ENCODE measurements at places on chromosomes 7 and 10.

GRCh38 chr7:44922351-44922694, 37.0 kb upstream of the PURB start:
- no peak for DNase-seq

GRCh38 chr7:149500201-149500600, 2.6 kb upstream of the ZNF746 start:
- DNase-seq, result no peak

- no peak for DNase-seq
These were observed 441.2 kb downstream of the PLXDC2 start for GRCh38 chr10:20257422-20257821.

GRCh38 chr10:130994845-130995244, 316.7 kb downstream of the TCERG1L start:
- no peak for DNase-seq

DNA sequence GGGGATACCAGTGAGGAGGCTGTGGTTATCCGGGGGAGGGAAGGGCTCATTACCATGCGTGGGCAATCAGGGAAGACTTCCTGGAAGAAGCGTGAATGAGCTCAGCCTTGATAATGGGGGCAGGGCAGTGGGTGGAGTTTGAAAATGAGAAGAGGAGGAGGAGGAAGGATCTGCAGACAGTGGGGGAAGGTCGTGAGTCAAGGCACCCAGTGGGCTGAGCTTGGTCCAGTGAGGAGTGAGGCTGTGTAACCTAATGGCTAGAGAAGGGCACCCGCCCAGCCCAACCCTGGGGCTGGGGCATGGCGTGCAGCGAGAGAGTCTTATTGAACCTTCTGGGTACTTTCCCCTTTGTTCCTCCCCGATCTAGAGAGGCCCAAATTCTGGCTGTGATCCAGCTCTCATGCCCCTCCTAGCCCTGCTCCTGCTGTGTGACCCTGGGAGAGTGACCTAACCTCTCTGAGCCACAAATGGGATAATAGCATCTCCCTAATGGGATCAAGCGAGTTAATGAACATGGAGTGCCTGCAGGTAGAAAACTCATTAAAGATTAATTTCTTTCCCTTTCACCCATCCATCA, 31.5 kb downstream of the CLIP2 start:
- DNase-seq, result no peak

DNA sequence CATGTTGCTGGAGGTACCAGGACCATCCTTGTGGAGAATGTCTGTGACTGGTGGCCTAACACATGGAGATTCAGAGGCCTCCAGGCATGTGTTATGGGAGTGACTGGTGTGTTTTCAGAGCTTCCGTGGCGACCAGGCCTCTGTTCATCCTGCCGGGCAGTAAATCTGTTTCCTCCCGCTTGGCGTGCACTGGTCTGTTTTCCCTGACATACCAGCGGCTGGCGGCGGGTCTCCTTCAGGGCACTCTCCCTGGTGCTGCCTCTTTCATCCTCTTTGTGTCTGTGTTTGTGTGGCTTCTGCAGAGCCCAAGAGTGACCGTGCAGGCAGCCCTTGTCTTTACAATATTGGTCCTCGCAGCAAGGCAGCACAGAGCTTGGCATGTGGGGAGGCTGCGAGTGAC, 385.1 kb upstream of the MKI67 start:
- DNase-seq, result no peak

GRCh38 chr10:24541239-24541753, 182.4 kb downstream of the ARHGAP21 start:
- no peak for DNase-seq

GRCh38 chr7:38629651-38630510, 1.3 kb downstream of the AMPH start:
- no peak for DNase-seq

DNA sequence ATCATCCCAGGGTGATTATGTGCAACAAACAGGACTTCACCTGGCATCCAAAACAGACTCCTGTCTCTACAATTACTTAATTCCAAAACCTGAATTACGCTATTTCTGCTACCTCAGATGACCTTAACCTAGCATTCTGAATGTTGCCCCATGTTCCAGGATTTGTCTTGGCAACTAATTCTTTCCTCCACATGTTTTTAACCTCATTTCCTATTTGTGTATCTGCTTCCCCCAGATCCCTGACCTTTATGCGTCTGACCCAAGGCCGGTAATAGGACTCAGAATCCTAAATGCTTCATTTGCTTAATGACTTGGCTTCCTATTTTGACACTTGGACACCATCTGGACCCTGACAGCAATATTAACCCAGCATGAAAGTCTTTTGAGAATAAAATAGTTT, 8.7 kb upstream of the ING3 start:
- no peak for DNase-seq

DNA sequence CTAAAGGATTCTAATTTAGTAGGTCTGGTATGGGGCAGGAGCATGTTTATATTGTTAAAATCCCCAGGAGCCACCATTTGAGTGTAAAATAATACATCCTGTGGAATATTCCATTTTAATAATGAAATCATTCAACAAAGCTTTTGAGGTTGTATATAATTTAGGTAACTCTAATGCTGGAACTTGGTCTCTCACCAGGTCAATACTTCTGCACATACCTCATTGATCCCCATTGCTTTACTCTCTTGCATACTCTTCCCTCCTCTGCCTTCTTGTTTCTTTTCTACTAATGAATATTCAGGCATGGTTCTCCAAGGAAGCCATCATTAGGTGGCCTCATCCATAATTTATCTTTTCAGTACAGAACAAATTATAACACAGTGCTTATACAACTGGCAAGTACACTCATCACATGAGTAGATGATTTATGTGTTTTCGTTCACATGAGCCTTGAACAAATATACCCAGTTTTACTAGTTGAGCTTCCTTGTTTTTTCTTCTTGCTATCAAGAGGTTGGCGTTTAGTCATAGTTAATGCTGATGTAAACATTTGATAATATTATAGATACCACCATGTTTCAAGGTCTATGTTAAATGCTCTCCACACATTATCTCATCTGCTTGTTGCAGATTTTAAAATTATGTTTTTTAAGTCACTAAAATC, 7.2 kb downstream of the PALS2 start:
- DNase-seq, result no peak

DNA sequence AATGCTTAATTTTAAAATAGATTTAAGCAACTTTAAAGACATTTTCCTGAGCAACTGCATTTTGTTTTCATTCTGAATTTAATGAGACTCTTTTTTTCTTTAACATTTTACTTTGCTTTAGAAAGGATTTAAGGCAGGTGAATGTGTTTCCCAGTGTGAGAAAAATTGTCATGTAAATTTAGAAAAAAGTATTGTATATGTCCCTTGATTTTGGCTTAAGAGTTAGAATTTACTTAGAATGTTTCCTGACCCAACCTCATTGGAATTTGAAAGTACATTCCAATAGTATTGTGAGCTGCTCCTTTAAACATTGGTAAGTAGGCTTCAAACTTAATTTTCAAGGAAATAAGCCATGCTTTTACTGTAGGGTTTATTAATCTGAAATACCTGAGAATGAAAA, 110.2 kb downstream of the PTEN start:
- DNase-seq, result no peak

- no peak for DNase-seq
These were observed 320.5 kb downstream of the PTPRN2 start for GRCh38 chr7:158266817-158267741.

- DNase-seq, result peak; percentile 51
These were observed 268.4 kb downstream of the TCERG1L start for GRCh38 chr10:131043039-131043691.

DNA sequence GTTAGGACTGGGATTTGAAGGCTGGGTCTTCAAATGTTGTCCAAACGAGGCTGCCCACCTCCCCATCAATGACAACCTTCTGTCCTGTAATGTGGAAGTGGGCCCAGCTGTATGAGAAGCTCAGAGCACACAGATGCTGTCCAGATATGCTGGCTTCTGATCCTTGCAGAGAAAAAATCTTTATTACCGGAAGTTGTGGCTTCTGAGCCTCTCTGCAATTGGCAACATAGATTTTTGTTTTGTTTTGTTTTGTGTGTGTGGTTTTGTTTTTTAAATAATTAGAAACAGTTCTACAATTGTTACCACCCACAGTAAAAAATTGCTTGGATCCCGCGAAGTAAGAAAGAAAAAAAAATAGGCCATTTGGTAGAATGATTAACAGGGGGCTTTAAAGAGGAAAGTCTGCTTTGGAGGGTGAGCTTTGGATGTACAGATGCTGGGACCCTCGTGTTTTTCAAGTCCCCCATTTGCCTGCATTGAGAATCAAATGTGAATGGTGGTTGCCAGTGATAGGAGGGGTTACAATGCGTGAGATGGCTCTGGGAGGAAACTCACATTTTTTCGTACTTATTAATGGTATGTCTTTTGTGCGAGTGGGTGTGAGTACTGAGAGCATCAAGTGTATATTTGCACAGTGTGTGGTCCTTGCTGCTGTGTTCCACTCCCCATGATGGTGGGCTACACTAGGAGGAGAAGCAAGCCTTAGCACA, 153.2 kb downstream of the TCF7L2 start:
- DNase-seq, result no peak

DNA sequence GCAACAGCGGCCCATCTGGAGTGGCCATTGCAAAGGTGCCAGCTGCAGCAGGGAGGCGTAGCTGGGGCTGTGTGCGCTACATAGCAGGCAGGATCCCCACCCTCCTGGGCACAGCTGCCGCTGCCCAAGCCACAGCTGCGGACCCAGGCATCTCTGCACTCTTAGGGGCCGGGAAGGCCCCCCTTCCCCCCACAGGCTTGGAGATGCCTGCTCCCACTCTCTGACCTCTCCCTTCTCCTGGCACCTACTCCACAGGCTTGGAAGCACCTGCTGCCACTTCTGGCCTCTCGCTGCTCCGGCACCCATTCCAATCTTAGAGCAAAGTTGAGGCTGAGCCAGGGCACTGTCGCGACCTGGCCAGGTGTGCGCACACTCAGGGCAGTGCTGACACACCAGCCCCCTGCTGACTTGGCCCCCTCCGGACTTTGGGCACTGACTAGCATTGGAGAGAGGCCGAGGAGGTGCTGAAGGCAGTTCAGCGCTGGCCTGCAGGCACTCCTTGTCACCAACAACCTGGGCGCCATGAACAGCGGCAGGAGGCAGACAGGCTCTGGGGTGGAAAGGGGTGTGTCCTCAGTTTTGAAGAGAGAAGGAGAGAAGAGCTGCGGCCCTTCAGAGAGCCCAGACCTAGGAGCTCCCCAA, 18.4 kb downstream of the RBM48 start:
- no peak for DNase-seq

- DNase-seq, result no peak
These were observed 5.9 kb upstream of the ADAP1 start for GRCh38 chr7:960269-960871.

DNA sequence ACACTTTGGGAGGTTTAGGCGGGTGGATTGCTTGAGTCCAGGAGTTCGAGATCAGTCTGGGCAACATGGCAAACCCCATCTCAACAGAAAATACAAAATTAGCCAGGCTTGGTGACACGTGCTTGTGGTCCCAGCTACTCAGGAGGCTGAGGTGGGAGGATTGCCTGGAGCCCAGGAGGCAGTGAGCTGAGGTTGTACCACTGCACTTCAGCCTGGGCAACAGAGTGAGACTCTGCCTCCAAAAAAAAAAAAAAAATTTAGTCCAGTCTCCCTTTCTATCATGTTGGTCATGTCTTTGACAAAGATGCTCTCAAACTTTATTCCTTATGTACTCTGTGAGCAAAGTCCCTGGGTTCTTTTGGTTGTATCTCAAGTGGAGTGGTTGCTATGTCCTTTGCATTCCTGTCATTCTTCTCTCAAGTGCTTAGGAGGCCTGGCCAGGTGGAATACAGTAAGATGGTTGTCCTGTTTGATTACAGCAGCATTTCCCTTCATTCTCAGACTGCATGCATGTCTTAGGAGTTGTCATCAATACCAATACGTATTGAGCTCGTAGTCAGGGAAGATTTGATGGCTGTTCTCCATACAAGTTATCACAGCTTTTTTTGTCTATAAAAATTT, 85.7 kb downstream of the MMRN2 start:
- no peak for DNase-seq

- DNase-seq, result peak; percentile 26
These were observed 4.5 kb downstream of the KAZALD1 start for GRCh38 chr10:101066146-101066895.

DNA sequence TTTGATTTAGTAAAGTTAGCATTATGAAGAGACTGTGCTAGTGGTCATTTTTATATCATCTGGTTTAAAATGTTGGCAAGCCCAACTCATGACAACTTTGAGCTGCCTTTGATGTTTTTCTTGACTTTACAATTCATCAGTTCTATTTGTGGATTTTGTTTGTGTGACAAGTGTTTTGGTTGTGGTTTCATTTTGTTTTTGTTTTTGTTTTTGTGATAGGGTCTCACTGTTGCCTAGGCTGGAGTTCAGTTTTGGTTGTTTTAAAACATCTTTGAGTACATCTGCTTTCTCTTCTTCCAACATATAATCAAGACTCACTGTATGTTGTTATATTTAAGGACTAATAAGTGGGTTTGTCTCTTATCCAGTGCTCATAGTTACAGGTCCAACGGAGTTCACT, 17.6 kb upstream of the SFR1 start:
- DNase-seq, result no peak

GRCh38 chr7:80303315-80303714, 168.7 kb downstream of the GNAI1 start:
- DNase-seq, result no peak

GRCh38 chr10:76287856-76288255, 856.4 kb downstream of the LRMDA start:
- DNase-seq, result no peak

- DNase-seq, result no peak
These were observed 34.6 kb downstream of the PLXNA4 start for GRCh38 chr7:132541656-132542055.

GRCh38 chr10:27794157-27794556, 48.5 kb upstream of the MKX start:
- DNase-seq, result no peak

DNA sequence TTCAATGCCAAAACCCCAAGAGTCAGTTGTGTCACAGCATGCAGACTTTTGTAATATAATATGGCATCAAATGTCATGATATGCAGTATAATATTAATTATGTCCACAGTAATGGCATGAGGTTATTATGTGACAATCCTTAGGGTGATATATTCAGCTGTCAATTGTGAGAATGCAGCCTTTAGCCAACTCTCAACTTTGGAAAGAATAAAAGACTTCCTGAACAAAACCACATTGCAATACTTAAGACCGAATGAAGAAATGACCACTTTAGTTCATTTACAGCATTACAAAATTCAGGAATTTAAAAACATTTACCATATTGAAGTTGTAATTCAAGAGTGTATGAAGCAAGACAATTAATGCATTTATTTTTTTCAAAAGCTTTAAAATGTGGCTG, 45.4 kb downstream of the CPVL start:
- no peak for DNase-seq

- no peak for DNase-seq
These were observed 46.0 kb downstream of the CNOT4 start for GRCh38 chr7:135463908-135464307.

DNA sequence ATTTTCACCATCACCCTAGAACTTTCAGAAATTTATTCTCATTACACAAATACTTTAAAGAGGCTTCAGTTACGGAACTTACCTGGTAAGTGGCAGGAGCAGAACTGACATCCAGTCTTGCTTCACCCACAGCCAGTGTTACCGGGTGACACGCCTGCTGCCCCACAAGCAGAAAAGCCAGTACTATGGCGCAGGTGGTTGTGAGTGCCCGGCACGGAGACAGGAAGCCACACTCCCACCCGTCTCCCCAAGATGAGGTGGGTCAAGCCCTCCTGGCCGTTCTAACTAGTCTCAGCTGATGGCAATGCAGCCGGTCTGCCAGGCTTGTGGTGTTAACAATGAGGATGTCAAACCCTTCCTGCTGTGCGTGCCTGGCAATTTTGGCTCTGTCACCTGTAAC, 86.9 kb downstream of the PROSER2 start:
- DNase-seq, result no peak

GRCh38 chr10:5509691-5510090, 10.3 kb upstream of the CALML5 start:
- no peak for DNase-seq

- DNase-seq, result no peak
These were observed 161.6 kb downstream of the PKD1L1 start for GRCh38 chr7:47786557-47787248.

Measured in NCI-H345 (cell line).